ENCODE measurements at places on chromosomes 3 and 15.

DNA sequence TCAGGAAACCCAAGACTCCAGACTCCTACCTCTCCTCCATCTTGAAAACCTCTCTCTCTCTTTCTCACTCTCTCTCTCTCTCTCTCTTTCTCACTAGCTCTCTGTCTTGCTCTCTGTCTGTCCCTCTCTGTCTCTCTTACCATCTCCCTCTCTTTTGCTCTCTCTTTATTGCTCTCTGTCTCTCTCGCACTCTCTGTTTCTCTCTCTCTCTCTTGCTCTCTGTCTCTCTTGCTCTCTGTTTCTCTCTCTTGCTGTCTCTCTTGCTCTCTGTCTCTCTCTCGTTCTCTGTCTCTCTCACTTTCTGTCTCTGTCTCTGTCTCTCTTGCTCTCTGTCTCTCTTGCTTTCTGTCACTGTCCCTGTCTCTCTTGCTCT lies 75.0 kb upstream of the NR2E3 start:
- no peak for DNase-seq

GRCh38 chr3:12465836-12466225 lies 18.4 kb upstream of the TSEN2 start:
- DNase-seq, result no peak

GRCh38 chr3:42892169-42892568 lies 13.8 kb upstream of the ZNF662 start:
- no peak for DNase-seq

DNA sequence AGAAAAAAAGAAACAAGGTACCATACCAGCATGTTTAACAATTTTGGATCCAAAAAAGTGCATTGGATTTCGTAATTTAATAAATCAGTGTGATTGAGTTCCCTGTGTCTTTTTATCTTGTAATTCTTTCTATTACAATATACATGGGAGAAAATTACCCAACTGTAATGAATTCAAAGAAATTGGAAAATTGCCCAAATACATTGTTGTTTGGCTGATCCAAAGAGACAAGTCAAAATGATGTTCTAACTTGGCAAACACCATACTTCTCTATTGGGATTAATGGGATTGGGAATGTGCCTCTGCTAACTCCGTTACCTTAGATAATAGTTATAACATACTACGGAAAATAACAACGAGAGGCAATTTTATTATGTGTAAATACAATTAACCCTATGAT lies 1097.1 kb downstream of the ROBO1 start:
- DNase-seq, result no peak

GRCh38 chr15:37143351-37143750 lies 43.0 kb upstream of the MEIS2 start:
- DNase-seq, result no peak

DNA sequence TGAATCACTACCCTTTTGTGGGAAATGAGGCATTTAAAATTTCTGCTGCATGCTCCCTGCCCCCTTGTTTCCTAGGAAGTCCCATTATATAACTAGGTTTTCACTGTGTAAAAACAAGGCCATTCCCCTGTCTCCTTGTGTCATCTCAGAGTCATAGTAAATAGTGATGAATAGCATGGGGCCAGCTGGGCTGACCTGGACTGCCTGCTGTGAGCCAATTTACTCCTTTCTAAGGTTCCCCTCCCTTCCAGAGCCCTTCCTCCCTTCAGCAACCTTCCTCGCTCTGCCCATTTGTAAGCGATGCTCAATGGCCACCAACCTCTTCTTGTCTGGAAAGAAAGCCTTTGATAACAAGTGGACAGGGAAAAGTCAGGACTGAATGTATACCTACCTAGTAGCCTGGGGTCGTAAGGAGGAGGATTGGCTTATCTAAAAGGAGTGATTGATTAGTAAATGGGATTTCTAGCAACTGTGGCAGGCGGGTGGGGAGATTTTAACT lies 11.7 kb downstream of the ITGA11 start:
- no peak for DNase-seq

DNA sequence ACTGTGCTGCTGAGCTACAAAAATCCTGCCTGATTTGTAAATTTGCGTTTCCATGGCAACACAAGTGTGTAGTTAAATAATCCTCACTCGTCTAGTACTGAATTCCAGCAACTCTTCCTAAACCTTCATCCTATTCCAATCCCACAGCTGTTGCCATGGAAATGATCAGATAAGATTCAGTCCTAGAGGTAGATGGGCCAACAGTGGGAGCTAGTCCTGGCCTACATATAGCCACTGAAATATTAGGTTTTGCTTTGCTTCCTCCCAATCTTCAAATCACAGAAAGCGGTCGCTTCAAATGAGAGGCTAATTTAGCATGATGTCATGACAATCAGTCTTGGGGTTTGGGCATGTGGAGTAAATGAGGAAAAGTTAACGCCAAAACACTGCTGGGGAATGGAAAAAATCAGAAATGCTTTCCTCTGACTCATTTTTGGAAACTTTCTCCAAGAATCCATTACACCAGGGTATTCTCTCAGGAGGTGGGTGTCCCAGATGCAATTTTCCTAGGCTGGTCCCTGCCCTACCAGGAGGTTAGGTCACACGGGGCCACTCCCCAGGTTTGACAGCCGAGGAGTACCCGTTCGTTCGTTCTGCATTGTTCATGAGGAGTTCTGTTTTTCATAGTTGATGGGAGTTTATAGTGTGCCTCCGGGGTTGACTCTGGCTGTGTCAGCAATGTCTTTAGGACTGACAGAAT lies 159.2 kb upstream of the SLCO3A1 start:
- DNase-seq, result no peak

Data from NCI-H2107 (cell line).